Activated CD8-positive, alpha-beta memory T cell treated with anti-CD3 and anti-CD28 coated beads for 1 hour (primary cell): ENCODE measurements at places on chromosomes 5 and 9.

DNA sequence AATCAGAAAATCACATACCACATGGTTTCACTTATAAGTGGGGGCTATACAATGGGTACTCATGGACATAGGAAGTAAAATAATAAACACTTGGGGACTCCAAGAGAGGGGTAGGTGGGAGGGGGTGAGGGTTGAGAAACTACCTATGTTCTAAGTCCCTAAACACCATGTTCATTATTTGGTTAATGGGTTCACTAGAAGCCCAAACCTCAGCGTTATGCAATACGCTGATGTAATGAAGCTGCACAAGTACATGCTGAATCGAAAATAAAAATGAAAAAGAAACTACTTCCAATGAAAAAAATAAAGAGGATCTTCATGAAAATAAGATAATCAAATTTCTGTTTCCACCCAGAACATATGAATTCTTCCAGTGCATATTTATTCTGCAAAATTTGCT is 208.5 kb downstream of the TMEM161B start:
- no peak for DNase-seq

DNA sequence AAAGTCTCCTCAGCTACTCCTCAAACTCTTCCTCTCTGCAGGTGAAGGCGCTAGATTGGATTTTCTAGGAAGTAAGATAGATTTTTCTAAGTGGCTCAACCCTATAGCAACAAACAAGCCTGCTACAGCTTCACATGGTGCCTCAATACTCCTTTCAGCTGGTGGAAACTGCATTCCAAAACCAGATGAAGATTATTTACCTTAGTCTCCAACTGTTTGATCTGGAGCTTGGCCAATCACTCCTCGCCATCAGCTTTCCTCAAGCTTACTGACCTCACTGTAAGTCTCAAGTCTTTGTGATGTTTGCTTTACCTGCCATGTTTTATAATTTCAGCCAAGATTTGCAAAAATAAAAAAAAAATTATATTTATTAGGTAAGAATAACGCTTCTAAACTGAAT is 622.4 kb downstream of the CHSY3 start:
- DNase-seq, result no peak

GRCh38 chr5:1973391-1974013 is 90.8 kb upstream of the IRX4 start:
- no peak for DNase-seq

DNA sequence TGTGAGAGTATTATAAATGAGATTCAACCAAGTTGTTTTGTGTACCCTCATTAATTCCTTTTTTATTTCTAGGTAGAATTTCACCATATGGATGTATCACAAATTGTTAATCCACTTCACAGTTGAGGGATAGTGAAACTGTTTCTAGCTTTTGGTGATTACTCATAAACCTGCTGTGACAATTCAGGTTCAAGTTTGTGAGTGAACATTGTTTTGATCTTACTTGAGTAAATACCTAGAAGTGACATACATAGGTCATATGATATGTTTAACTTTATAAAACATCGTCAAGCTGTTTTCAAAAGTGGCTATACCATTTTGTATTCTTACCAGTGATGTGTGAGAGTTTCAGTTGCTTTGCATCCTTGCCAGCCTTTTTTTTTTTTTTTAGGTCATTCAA is 112.9 kb downstream of the CAMK4 start:
- DNase-seq, result no peak

GRCh38 chr5:172010278-172010677 is 3.8 kb upstream of the FBXW11 start:
- no peak for DNase-seq

GRCh38 chr5:138620663-138621224 is 45.5 kb upstream of the HSPA9 start:
- no peak for DNase-seq

DNA sequence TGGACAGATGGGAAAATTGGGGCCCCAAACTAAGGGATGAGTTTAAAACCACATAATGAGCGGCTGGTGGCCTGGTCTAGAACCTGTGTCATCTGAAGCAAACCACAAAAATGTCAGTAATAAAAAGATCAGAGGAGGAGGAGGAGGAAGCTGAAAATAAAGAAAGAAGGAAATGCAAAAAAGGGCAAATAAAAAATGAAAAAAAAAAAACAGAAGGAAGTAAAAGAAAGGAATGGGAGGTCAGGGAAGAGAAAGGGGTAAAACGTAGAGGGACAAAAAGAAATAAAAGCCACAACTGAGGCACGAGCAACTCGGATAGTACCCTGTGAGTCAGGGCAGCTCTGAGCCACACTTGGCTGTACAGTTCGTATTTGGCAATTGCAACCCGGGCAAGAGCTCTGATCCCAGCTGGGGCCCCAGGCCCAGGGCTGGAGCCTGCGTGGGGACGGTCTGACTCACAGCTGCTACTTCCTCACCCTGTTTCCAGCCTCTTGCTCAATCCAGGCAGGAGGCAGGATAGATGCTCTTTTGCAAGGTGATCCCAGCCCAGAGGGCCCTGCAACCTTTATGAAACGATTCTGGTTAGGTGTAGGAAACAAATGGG is 137.9 kb upstream of the TRIM32 start:
- no peak for DNase-seq

GRCh38 chr5:98639274-98639673 is 134.2 kb upstream of the RGMB start:
- DNase-seq, result no peak

DNA sequence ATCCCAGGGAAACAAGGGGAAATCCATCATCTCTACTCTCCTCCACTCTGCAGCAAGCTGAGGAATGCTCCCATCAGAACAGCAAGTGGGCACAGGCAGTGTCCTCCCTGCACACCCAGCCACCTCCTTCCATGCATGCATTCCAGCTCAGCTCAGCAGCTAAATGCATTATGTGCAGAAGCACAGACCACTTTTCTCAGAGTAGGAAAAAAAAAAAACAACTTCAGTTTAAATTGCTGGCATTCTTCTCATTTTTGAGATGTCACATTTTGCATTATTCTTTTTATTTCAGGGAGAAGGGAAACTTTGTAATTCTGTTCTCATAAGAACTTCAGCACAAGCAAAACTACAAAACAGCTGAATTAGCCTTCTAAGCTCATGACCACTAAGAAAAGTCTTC is 312.2 kb downstream of the SEMA5A start:
- no peak for DNase-seq

DNA sequence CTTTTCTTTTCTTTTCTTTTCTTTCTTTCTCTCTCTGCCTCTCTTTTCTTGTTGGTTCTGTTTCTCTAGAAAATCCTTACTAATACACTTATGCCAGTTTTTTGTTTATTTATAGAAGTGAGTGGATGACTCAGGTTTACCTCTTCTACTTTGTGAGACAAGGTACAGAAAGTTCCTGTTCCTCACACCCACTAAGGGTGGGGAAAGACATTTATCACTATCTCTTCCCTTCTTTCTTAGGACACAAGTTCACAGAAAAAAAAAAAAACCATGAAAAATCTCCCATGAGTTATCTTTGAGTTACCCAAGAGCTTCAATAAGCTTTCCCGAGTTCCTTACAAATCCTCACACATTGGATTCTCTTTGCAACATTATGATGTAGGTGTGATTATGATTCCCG is 60.9 kb upstream of the CD180 start:
- no peak for DNase-seq

GRCh38 chr9:87259543-87260518 is 237.8 kb upstream of the DAPK1 start:
- DNase-seq, result no peak

DNA sequence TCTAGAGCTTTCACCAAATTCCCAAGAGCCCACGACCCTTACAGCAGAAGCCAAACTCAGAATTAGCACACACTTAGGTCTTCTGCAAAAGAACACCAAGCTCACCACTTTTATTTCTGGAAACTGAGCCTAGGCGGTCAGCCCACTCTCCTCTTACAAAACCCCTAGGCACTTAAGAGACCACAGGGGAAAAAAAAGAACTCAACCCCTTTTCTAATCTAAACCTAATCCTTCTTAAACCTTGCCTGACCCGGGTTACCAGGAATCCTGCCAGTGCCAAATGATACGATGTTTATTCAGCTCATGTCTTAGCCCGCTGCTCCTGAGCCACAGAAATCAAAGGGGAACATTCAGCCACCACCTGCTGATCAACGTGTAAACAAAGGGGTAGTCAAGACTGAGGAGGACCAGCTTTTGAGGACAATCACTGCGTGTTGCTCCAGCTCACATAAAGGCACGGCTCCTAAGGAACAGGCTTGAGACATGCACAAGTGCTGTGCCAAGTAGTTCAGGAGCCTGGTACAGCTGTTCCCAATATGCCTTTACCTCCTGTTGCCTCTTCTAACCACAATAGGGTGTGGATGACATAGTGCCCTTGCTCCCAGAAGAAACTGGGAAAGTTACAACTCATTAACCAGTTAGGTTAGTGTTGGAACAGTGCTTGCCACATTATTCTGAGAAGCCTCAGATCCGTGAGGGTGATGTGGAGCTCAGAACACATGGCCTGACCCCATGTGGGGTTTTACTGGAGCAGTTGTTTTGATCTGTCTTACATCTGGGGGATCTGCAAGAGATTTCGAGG is 49.3 kb downstream of the ZFAND5 start:
- DNase-seq, result no peak

- DNase-seq, result no peak
Measured at GRCh38 chr9:107703651-107704050, 214.1 kb upstream of the KLF4 start.

DNA sequence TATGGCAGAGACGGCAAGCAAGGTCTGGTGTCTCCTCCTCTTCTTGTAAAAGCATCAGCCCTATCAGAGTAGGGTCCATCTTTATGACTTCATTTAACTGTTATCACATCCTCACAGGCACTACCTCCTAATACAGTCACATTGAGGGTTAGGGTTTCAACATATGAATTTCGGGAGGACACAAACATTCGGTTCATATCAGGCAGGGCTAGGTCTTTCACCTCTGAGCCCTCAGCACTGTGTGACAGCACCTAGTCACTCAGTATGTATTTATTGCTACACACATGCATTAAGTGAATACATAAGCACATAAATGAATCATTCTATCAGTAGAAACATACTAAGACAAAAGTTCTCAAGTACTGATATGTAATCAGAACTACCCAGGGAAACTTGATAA is 9.4 kb upstream of the BTF3 start:
- DNase-seq, result no peak

DNA sequence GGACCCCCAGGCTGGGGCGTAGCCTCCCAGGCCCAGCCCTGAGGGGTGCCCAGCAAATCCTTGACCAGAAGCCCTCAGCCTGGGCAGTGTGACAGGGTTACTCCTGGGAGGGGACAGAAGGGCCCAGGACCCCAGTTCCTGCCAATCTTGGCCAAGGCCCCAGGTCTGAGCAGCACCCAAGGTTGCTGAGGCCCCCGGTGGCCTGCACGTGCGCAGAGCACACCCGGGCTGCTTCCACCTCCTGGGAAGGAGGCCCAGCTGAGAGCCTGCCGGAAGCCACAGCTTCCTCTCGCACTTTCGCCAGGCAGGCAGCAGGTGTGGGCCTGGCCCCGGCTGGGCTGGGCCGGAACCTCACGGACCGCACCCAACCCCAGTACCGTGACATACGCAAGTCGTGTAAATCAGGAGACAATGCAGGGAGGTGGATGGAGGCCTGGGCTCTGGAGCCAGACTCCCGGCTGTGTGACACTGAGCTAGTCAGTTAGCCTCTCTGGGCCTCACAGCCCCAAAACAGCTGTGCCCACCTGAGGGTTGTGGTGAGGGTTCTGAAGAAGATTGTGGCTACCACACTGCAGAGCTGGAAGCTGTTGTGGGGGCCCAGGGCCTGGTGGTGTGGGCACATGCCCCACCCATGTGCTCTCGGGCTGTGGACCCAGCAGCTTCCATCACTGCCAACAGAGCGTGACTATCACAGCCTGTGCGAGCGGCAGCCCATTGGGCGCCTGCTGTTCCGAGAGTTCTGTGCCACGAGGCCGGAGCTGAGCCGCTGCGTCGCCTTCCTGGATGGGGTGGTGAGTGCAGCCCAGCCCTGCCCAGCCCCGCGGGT is 5.1 kb downstream of the GRK6 start:
- peak; percentile 44 for DNase-seq

- DNase-seq, result no peak
Measured at GRCh38 chr5:51194671-51195070, 188.6 kb upstream of the ISL1 start.

DNA sequence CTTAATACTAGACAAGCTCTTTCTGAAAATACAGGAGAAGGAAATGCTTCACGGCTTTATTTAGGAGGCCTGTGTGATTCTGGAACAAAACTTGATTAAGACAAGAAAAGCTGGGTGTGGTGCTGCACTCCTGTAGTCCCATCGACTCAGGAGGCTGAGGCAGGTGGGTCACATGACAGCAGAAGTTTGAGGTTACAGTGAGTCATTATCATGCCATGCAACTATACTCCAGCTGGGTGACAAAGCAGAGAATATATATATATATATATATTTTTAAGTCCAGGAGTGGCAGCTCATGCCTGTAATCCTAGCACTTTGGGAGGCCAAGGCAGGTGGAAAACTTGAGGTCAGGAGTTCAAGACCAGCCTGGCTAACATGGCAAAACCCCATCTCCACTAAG is 33.1 kb upstream of the SPIN1 start:
- no peak for DNase-seq

- no peak for DNase-seq
Measured at GRCh38 chr5:134576386-134577021, 51.0 kb downstream of the JADE2 start.

GRCh38 chr5:38590838-38591522 is 34.5 kb upstream of the LIFR start:
- DNase-seq, result no peak

DNA sequence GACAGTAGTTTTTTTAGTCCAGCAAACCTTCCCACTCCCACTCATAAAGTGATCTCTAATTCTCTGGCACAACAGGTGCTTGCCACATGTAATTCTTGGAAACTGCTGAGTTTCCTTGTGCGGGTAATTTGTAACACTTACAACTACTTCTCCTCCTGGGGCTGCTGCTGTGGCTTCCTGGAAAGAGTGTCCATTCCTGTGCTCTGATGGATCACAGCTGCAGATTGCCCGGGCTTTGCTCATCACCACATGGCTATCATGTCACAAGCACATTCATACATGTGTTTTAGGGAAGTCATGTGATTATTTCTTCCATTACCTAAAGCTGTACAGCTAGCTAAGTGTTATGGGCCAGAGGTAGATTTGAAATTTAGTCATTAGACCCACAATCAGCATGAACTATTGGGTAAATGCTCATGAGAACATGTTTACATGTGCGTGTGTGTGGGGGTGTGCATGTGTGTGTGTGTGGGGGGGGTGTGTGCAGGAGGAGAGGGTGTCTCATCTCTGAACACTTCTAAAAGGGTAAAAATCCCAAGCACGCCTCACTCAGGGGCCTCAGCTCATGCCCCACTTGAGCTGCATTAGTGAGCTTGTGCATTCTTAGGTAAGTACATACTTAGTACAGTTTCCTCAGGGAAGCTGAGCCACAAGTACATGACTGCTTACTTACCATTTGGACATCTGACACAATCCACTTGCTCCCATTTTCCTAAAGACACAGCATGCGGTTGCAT is 118.1 kb upstream of the CCDC112 start:
- no peak for DNase-seq
